Glutamatergic neuron (in vitro differentiated cells): ENCODE measurements at places on chromosomes 2 and 18.

DNA sequence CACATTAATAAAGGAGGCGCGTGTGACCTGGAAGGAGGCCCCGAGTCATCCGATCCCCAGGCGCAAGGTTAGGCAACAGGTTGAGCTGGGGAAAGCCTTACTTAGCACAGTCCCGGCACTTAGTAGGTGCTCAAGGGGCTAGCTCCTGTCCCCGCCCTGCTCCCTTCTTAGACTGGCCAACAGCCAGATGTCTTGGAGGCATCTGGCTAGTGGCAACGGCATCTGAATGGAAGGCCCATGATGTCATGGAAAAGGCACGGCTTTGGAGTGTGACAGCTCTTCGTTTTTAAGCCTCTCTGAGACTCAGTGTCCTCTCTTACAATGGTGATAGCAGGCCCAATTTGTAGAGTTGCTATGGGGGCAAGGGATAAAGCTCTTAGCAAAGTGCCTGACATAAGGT is 258.3 kb downstream of the CYRIA start:
- DNase-seq: no peak

DNA sequence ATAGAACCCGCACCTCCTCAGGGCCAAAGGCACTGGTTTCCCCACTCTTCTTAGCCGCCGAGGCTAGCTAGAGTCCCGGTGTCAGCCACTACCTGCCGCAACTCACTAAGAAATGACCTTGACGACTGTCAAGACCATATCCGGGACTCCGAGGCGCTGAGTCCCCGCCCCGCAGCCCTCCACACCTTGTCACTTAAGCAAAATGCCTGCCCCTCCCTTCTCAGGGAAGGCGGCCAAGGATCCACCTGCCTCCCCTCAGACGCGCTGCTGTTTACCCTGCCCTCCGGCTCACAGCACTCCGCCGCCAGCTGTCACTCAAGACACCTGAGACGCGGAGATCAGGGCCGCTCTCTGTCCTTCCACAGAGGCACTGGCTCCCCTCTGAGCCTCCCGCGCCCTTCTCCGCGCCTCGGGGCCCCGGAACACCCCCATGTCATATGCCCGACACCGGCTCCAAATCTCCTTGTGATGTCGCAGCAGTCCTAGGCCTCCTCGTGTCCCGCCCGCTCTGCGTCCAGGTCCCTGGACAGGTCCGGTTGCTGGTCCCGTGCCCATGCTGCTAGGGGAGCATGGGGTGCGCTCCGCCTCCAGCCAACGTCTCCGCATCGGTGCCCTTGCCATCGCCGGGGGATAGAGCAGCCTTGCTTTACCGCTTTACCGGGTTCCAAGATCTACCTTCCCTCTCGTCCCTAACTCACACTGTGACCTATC is 32.5 kb upstream of the REG3G start:
- peak; percentile 25 for DNase-seq

DNA sequence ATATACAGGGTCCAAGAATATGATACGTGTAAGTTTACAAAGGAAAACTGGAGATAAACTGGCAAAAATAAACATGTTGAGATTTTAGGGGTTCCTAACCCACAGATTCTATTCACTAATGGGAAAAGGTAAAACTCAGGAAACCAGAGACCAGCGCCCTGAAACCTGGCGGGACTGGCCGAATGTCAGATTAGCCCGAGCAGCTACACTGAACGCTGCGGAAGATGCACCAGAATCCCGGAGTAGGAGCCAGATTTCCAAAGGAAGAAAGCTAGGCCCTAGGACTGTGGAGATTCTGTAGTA is 679 bp upstream of the WDR75 start:
- peak; percentile 32 for DNase-seq

GRCh38 chr2:18304849-18305248 is 255.6 kb downstream of the RDH14 start:
- DNase-seq: no peak

DNA sequence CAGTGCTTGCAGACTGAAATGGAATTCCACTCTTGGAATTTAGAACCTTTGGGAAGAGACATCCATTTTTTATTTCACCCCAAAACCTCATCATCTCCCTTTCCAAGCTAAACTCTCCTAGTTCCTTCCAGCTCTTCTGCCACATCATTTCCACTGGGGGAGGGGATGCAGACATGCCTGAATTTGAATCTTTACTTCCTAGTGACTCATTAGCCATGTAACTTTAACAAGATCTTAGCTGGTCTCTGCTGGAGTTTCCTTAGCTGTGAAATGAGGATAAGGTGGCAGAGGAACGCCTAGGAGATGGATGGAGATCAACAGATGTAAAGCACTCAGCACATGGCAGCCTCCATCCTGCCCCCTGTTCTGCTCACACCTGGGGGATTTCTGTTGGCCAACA is 266.8 kb downstream of the EN1 start:
- no peak for DNase-seq

- DNase-seq: peak; percentile 35
Observed at GRCh38 chr2:29115797-29116781, 874 bp downstream of the CLIP4 start.
